ENCODE measurements at places on chromosomes 12 and 14.

DNA sequence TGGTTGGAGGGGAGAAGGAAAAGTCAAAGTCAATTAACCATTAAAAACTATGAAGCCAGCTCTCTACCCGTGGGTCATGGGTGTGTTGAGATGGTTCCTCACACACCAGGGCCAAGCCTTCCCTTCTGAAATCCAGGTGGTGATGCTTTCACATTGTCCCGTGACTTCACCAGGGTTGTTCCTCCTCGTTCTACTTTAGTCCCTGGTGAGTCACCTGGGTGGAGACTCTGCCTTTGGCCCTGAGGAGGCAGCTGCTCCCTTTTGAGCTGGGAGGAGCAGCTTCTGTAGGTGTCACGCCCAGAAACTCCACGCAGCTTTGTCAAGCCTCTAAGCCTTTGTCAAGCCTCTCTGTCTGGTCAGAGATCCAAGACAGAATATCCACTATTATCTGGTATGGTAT, 348.3 kb downstream of the BMP4 start:
- DNase-seq, result no peak

DNA sequence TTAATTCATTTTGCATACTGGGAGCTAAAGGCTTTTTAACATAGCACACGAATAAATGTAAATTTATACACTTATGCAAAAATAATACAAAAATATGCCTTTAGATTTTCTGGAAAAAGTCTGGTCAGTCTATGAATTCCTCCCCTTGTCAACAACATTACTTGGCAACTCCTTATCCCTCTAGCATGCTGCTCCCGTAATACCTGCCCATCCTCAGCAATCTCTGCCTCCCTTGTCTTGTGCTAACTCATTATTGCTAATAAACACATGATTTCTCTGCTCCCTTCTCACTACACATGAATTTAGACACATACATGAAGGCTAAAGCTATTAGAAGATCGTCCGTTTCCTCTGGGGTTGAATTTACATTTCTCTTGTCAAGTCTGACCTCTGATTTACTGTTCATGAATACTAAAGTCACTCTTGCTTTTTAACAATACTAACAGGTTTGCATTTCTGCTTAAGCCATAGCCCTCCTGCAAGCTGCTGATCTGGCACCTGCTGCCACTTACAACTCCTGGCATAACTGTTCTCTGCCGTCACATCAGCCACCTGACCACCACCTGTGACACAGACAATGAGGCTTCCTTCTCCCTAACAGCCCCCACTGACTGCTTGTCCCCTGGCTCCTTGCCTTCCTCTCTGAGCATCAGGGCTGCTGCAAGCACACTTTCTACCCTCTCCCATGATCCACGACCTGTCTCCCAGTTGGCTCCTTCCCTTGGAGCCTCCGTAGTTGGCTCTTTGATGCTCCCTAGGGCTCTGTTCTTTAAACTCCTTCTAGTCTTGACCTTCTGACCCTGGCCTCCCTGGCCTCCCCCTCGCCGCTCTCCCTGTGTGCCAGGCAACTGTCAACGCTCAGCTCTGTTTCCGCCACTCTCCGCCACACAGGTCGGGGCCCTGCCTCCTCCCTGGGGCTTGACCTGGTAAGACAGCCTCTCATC, 177.6 kb downstream of the CALM1 start:
- DNase-seq, result no peak

GRCh38 chr14:52222901-52223300, 44.6 kb upstream of the PTGDR start:
- no peak for DNase-seq

DNA sequence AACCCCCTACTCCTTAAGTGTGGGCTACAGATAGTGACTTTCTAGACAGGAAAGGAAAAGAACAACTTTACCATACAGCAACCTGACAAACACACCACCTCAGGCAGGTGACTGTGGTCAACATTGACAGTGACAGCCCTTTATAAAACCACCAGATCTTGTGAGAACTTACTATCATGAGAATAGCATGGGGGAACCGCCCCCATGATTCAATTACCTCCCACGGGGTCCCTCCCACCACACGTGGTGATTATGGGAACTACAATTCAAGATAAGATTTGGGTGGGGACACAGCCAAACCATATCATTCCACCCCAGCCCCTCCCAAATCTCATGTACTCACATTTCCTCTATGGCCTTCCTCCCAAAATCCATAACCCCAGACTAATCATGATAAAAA, 16.3 kb downstream of the OR10P1 start:
- DNase-seq, result no peak

- DNase-seq, result no peak
Observed at GRCh38 chr14:100761481-100761880, 34.8 kb downstream of the DLK1 start.

DNA sequence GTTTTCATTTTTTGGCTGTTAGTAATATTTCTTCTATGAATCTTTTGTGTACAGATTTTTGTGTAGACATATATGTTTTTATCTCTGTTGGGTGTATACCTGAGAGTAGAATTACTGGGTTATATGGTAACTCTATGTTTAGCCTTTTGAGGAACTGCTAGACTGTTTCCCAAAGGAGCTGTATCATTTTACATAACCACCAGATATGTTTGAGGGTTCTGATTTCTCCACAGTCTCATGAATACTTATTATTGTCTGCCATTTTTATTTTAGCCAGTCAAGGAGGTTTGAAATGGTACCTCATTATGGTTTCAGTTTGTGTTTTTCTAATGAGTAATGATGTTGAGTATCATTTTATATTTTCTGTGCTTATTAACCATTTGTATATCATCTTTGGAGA, 1.9 kb downstream of the PCNX4 start:
- no peak for DNase-seq

DNA sequence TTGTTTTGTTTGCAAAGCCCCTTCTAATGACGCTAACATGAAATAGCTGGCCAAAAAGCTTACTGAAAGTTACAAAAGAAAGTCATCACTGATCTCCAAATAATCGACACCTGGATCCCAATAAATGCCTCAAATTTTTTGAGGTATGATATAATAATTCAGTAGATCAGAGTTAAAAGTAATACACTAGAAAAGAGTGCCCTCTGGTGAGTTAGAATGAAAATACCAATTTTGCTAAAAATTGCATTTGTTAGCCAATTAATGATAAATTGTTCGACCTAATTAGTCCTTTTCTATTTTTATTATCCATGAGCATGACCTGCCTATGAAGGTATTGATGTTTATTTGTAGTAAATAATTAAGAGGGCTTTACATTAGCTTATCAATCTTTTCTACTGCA, 78.6 kb downstream of the CEP128 start:
- DNase-seq, result no peak

DNA sequence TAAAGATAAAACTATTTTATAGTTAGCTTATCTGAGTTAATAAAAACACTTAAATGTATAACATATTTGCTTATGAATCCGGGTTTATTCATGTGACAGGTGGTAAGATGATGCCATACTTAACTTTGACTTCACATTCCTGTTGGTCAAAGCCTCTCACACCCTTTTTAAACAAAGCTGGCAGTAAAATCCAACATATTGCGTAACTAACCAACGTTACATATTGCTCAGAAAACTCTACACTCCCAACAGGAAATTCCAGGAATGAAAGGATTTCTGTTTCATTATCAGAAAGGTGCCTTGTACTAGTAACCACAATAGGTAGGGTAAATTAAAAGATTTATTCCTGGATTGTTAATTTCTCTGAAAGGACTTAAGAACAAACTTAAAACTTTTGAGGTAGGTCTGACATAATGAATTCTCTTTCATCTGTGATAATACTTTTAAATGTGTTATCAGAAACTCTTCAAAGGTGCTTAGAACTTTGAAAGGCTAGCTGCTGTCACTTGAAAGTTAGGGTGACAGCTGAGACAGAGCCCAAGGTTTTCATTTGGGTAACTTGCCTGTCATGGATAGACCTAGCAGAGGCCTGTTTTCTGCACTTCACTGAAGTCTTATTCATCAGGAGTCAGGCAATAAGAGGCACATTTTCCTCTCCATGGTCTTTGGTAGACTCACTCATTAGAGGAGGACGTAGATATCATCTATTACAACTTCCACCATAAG, 23.8 kb upstream of the CATSPERB start:
- DNase-seq, result no peak

DNA sequence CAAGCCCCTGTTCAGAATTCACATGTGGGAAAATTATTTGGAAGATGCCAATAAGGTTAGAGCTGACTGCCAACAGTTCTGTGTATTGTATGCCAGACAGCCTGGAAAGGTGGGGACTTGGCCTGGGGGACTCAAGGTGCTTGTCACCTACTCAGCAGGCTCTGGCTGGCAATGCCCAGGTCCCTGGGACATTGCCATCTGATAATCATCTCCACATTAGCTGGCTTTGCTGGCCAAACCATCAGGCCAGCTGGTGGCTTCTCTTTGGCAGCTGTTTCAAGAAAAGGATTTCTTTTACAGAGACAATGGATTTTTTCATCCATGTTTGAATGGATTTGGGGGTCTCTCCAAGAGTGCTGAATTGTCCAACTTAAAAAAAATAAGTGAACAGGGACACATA, 165.2 kb downstream of the BRMS1L start:
- no peak for DNase-seq

GRCh38 chr12:58242796-58243630, 301.6 kb downstream of the ATP23 start:
- no peak for DNase-seq

DNA sequence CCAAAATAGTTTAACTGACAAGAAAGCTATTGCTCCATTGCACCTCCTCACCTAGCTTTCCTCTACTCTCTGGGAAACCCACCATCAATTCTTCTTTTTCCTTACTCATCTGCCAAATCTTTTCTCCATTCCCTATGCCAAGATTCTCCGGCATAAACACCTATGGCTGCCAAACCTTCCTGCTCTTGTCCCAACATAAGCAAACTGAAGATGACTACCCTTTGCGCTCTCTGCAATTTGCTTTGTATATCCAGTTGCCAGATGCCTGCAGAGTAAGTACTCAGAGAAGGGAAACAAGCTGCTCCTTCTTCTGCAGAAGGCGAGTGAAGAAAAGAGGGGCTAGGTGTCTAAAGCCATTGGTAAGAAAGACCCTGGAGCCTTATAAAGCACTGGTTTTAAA, 11.5 kb downstream of the PTGER2 start:
- no peak for DNase-seq

DNA sequence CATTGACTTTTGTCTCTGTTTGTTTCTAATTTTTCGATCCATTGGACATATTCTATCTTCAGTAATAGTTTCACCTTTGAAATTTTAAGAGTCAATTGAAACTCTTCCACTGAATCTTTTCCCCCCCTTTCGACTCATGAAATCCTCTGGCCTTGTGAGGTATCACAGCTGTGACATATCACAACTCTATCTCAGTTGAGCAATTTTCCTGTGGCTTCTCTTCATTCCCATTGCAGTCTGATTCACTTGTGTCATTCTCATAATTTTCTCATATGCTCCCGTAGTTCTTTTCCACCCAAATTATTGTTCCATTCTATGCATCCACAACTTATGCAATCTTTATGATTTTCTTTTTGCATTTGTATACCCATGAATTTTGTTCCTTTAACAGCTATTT, 261.6 kb downstream of the DACT1 start:
- DNase-seq, result no peak

DNA sequence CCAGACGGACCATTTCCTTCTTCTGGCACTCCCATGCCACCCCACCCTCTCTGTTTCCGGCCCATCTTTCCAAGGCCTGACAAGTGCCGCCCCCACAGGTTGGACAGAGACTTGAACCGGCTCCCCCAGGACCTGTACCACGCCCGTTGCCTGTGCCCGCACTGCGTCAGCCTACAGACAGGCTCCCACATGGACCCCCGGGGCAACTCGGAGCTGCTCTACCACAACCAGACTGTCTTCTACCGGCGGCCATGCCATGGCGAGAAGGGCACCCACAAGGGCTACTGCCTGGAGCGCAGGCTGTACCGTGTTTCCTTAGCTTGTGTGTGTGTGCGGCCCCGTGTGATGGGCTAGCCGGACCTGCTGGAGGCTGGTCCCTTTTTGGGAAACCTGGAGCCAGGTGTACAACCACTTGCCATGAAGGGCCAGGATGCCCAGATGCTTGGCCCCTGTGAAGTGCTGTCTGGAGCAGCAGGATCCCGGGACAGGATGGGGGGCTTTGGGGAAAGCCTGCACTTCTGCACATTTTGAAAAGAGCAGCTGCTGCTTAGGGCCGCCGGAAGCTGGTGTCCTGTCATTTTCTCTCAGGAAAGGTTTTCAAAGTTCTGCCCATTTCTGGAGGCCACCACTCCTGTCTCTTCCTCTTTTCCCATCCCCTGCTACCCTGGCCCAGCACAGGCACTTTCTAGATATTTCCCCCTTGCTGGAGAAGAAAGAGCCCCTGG, 1.2 kb upstream of the CMTM5 start:
- no peak for DNase-seq

- no peak for DNase-seq
Observed at GRCh38 chr12:41453409-41453808, 265.3 kb downstream of the PDZRN4 start.

GRCh38 chr14:32443890-32444661, 115.0 kb downstream of the AKAP6 start:
- DNase-seq, result no peak

DNA sequence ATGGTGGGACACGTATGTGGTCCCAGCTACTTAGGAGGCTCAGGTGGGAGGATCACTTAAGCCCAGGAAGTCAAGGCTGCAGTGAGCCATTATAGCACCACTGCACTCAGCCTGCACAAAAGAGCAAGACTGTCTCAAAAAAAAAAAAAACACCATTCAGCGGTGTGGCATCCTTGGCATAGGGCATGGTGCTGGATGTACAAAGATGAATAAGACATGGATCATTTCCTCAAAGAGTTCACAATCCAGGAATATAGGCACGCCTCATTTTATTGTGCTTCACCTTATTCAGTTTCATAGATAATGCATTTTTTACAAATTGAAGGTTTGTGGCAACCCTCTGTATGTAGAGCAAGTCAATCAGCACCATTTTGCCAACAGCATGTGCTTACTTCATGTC, 6.4 kb downstream of the CINP start:
- DNase-seq, result no peak

DNA sequence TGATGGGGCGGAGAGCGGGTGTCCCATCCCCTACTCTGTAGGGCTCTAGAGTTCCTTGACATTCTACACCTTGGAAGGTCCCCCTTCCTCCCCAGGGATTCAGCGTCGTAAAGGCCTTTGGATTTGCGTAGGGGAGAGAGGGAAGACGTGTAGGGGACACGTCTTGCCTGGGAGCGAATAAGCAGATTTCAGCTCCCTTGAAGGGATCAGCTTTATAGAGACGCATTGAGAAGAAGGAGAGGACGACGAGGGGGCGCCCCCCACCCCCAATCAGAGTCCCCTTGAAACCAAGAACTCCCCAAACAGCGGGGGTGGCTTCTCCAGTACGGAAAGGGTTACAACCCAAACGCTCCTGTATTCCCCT, 324 bp downstream of the CALCOCO1 start:
- no peak for DNase-seq

- no peak for DNase-seq
Observed at GRCh38 chr14:33307691-33308251, 369.1 kb downstream of the NPAS3 start.

- no peak for DNase-seq
Observed at GRCh38 chr12:52316290-52316689, 4.9 kb downstream of the KRT83 start.

- DNase-seq, result no peak
Observed at GRCh38 chr14:51912112-51912786, 51.8 kb downstream of the GNG2 start.

- no peak for DNase-seq
Observed at GRCh38 chr12:83515306-83516026, 828.8 kb downstream of the TMTC2 start.

GRCh38 chr12:117447665-117448366, 86.4 kb upstream of the NOS1 start:
- no peak for DNase-seq

GRCh38 chr14:84036840-84037239, 1493.1 kb upstream of the FLRT2 start:
- no peak for DNase-seq
